Activated naive CD4-positive, alpha-beta T cell treated with anti-CD3 and anti-CD28 coated beads for 36 hours (primary cell): ENCODE measurements at places on chromosomes 11 and 22. TPM values are rescaled to one million over a fixed set of nuclear protein-coding genes. Genes with fewer than 3 reads are reported as not detected.

- no peak overlapping the region for H3K4me3 ChIP-seq
- H3K36me3 ChIP-seq = no peaks in the 10 kb centered on the region
- no peak for DNase-seq
- peaks cover 4% of the 10 kb centered on the region for H3K27me3 ChIP-seq
Measured at GRCh38 chr11:121964591-121964990, 151.4 kb downstream of the BLID start.

GRCh38 chr11:130125638-130126037 lies 33.9 kb upstream of the ST14 start:
- peaks cover 24% of the 10 kb centered on the region for H3K4me1 ChIP-seq
- peaks cover 19% of the 10 kb centered on the region for H3K36me3 ChIP-seq
- no peak overlapping the region for H3K27ac ChIP-seq
- no peak for DNase-seq
- no peak overlapping the region for H3K4me3 ChIP-seq

- H3K36me3 ChIP-seq = peaks cover 3% of the 10 kb centered on the region
- peaks cover 5% of the 10 kb centered on the region for H3K27me3 ChIP-seq
- H3K27ac ChIP-seq = no peak overlapping the region
- no peak overlapping the region for H3K4me3 ChIP-seq
Measured at GRCh38 chr11:115450519-115450918, 53.7 kb downstream of the CADM1 start.

DNA sequence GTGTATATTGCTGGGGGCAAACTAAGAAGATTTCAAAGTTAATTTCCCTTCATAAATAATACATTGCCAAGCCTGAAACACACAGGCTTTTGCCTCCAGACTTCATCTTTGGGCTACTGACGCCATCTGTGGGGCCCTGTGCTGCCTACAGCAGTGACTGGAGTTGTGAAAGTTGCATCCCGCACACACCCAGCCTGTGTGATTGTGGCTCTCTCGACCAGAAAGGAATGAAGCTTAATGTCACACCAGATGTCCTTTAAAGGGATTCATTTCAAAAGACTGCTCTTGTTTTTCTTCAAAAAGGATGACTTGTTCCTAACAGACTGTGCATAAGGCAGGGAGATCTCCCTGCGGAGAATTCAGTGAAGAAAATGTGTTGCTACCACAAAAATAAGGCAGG lies 210.5 kb downstream of the FAM181B start:
- no peaks in the 10 kb centered on the region for H3K36me3 ChIP-seq
- no peak for DNase-seq
- H3K27me3 ChIP-seq = peaks cover 5% of the 10 kb centered on the region
- H3K4me3 ChIP-seq = no peak overlapping the region

DNA sequence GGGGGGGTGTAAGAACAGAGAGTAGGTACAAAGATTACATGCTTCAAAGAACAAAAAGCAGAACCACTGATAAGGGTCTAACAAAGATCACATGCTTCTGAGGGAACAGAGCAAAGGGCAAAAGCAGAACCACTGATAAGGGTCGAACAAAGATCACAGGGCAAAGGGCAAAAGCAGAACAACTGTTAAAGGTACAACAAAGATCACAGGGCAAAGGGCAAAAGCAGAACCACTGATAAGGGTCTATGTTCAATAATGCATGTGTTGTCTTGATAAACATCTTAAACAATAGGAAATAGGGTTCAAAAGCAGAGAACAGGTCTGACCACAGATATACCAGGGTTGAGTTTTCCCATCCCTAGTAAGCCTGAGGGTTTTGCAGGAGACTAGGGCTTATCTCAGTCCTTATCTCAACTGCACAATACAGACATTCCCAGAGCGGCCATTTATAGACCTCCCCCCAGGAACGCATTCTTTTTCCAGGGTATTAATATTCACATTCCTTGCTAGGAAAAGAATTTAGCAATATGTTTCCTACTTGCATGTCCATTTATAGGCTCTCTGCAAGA lies 81.9 kb upstream of the PGR start:
- no peak overlapping the region for H3K4me3 ChIP-seq
- H3K4me1 ChIP-seq = no peaks in the 10 kb centered on the region
- DNase-seq = no peak
- H3K36me3 ChIP-seq = no peaks in the 10 kb centered on the region
- no peaks in the 10 kb centered on the region for H3K27me3 ChIP-seq

DNA sequence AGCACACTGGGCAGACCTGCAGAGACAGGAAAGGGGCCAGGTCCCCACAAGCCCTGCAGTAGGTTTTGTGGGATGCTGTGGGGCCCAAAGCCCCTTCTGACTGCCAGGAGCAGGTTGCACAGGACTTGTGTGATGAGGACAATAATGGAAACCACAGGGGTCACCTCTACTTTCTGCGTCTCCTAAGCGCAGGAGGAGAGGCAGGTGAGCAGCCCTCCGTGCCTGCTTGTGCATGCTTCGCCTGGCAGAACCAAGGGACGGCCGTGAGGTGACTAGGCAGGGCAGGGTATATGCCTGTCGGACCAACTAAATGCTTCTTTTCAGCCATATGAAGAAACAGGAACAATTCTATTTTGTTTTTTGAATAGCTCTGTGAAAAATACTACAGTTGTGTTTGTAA lies 77.9 kb upstream of the PITPNB start:
- H3K4me1 ChIP-seq = no peaks in the 10 kb centered on the region
- no peaks in the 10 kb centered on the region for H3K27me3 ChIP-seq
- no peaks in the 10 kb centered on the region for H3K36me3 ChIP-seq
- no peak overlapping the region for H3K4me3 ChIP-seq

DNA sequence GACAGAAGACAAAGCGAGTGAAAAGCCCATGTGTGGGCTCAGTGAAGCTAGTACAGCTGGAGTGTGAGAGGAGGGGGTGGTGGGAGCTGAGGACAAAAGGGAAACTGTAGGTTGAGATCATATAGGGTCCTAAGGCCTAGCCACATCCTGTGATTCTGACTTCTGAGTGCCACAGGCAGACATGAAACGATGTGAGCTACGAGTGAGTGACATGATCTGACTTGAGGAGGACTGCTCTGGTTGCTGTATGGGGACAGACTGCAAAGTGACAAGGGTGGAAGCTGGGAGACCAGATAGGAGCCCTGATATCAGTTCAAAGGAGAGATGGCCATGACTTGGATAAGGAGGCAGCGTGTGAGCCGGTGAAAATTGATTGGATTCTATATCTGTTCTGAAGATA lies 85.4 kb downstream of the MICAL2 start:
- peaks cover 70% of the 10 kb centered on the region for H3K4me1 ChIP-seq
- DNase-seq = peak; percentile 72

Gene RAG1
- total RNA-seq = 0.30 TPM
